Activated T-helper 2 cell treated with anti-CD3 and anti-CD28 coated beads, Interferon-gamma antibody, Interleukin-2, Interleukin-4, amounts not matched to agents 10 μg/mL and 5 μg/mL and 100 μg/mL, durations not matched to agents 14 hours and 24 hours and 36 hours (primary cell): ENCODE measurements at places on chromosomes 4 and X. TPM values are rescaled to one million over a fixed set of nuclear protein-coding genes. Genes with fewer than 3 reads are reported as not detected.

GRCh38 chr4:114385195-114385985 is 213.2 kb upstream of the UGT8 start:
- H3K4me1 ChIP-seq, result no peaks in the 10 kb centered on the region
- no peaks in the 10 kb centered on the region for H3K36me3 ChIP-seq
- no peak overlapping the region for H3K27ac ChIP-seq

- peak overlapping the region; percentile 71 for H3K27ac ChIP-seq
- DNase-seq, result no peak
- H3K4me1 ChIP-seq, result peaks cover 19% of the 10 kb centered on the region
- no peaks in the 10 kb centered on the region for H3K36me3 ChIP-seq
These were observed 8.1 kb upstream of the SRD5A3 start for GRCh38 chr4:55337944-55338343.

- peaks cover 2% of the 10 kb centered on the region for H3K4me1 ChIP-seq
- no peaks in the 10 kb centered on the region for H3K27me3 ChIP-seq
- no peak overlapping the region for H3K27ac ChIP-seq
- no peaks in the 10 kb centered on the region for H3K36me3 ChIP-seq
These were observed 304.9 kb upstream of the RPS6KA3 start for GRCh38 chrX:20571611-20572010.

Gene RS1
- not detected in 2 replicates for total RNA-seq
